Smooth muscle cell of the brain vasculature (primary cell): ENCODE measurements at places on chromosomes 1 and 21.
A peak's percentile ranks its signal among the peaks of the same experiment; 100 is the strongest.

GRCh38 chr1:209733409-209734192 lies 22.3 kb upstream of the TRAF3IP3 start:
- no peak for DNase-seq

DNA sequence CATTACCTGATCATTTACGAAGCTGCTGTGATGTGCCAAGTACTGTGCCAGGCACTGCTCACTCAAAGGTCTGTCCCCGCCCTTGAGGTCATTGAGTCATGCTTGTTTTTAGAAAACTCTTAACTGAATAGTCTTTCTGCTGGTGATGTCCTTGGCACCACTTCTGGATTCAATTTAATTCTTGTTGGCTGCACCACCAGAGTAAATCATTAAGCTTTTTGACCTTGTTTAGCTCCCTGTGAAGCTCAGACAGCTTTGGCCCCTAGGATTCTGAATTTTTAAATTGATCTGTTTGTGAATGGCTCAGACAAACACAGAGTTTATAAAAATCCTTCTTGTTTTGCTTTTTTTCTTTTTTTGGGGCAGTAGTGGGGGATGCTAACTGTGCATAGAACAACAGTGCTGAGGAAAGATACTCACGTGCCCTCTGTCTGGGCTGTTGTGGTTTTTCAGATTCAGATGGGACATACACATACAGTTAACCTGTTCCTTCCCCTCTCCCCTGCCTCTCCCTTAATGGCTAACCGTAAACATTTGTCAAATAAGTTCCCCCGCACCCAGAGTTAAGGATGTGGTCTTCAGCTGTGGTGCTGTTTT lies 67.6 kb downstream of the MTR start:
- no peak for DNase-seq

DNA sequence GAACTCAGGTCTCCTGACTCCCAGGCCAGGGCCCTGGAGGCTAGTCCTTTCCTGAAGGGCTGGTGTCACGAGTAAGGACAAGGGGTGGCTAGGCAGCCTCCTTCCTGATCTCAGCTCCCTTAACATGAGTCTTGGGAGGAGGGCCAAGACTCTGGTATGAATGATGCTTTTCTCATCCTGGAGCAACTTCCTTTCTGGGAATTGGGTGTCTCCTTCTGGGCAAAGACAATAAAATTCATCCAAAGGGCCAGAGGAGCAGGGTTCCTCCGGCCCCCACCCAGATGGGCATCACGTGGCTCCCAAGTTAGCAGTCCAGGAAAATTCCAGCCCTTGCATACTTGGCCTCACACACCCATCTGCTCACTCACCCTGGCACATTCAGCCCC lies at the start of gene FAM167B:
Gene FAM167B, plus strand, starts transcription at position 335 of the 386 bp plus-strand sequence. CDS start 200 bp downstream, outside the sequence.
- DNase-seq = no peak

DNA sequence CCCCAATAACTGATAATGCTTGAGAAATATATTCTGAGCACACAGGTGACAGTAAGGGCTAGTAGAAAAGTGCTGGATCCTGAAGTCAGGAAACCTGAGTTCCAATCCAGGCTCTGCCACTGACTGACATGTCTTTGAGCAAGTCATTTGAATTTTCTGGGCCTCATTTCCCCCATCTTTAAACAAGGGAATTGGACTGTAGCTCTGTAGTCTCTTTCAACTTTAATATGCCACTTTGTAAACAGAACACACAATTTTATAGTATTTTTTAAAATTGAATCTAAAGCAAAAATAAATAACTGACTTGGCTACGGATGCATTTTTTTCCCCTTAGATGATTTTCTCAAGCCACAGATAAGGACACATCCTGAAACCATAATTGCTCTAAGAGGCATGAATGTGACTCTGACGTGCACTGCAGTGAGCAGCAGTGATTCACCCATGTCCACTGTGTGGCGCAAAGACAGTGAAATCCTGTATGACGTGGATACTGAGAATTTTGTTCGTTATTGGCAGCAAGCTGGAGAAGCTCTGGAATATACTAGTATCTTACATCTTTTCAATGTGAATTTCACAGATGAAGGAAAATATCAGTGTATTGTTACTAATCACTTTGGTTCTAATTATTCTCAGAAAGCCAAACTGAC lies 37.0 kb downstream of the LRIG2 start:
- peak; percentile 15 for DNase-seq

GRCh38 chr1:230792691-230793462 lies 45.7 kb downstream of the CAPN9 start:
- DNase-seq = no peak

DNA sequence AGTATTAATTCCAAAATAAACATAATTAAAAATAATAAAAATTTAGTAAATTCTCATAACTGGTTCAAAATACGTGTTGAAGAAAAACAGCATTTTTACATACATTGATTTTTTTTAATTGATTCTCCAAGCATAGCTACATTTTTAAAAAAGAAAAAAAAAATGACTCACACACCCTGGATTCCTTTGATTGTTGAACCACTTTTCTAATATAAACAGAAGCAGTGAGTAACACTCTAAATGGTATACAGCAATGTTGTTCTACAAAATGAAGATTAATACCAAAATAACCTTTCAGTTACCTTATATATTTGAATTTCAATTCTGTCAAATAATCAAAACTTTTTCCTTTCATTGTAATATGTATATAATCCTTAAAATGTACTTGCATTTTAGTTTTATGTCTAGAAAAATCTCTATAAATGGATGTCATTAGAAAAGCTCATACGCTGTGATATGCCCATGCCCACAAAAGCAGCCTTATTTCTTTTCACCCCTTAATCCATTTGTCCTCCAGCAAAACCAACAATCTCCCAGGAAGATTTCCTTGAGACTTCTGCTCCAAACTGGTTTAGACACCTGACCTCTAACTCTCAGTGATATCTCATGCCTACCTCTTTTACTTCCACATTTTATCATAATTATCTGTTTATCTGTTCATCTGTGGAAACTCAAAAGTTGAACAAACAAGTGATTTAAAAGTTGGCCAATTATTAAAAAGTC lies 246.4 kb upstream of the NR5A2 start:
- no peak for DNase-seq

GRCh38 chr1:89512996-89513720 lies 11.5 kb upstream of the LRRC8B start:
- DNase-seq = no peak

GRCh38 chr1:25232866-25233784 lies 823 bp upstream of the SYF2 start:
- peak; percentile 62 for DNase-seq

DNA sequence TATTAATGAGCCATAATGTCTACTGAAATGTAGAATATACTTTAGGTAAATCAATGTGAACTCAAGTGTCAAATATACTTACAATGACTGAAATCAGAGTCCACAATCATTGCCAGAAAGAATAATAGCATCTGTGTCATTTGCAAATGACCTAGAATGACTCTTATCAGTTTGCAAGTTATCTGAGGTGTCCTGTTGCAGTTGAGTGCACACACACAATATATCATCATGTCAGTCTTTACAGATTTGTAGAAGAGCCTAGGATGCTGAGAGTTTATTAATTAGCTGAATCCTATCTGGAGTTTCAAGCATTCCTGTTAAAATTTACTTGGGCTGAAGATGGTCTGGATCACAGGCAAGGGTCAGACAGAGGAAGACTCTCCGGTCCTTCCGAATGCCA lies 324.0 kb upstream of the GREM2 start:
- DNase-seq = no peak

DNA sequence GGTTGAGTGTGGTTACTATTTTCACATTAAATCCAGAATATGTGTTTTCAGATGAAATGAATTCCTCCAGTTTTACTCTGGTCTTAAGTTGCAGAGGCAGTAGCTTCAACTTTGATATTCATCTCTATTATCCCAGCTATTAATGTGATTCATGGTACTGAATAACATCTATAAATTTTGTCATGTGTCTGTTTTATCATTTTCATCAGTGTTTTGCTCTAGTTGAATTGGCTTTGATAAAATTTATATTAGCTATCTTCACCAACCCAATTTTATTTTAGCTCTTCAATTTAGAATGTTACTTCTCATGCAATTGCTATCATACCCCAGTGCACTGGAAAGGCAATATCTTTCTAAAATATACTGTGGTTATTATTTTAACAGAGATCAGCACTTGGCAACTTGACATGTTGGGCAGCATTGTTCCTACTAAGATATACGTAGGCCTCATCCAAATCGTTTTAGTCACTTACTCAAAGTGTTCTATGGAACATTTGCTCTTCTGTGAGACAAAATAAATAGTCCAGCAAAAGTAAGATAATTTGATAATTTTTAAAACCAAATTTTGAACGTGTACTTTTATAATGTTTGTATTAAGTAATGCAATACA lies 184.3 kb downstream of the NCAM2 start:
- no peak for DNase-seq

DNA sequence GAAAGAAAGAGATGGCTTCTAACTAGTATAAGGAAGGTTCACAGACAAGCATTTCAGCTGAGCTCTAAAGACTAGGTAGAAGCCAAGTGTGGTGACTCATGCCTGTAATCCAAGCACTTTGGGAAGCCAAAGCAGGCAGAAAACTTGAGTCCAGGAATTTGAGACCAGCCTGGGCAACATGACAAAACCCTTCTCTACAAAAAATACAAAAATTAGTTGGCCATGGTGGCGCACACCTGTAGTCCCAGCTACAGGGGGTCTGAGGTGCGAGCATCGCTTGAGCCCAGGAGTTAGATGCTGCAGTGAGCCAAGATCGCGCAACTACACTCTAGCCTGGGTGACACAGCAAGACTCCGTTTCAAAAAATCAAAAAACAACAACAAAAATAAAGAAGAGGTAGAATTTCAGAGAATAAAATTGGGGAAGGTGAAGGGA lies 27.8 kb downstream of the FBXO42 start:
- DNase-seq = peak; percentile 26

- DNase-seq = no peak
Observed at GRCh38 chr21:36697060-36697850, 1.7 kb upstream of the SIM2 start.
